ENCODE measurements at places on chromosomes 4 and X.

DNA sequence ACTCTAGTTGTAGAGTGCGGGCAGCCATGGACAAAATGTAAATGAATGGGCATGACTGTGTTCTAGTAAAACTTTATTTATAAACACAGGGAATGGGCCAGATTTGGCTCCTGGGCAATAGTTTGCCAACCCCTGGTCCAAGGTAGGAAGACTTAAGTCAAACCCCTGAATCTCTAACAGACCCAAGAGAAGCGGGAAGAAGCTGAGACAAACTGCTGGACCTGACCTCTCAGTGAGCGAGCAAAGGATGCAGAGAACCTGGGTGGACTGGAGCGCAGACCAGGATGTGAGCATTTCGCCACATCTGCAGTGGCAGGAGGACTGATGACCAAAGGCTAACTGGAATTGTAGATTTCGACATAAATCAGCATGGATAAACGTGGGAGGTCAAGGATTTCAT, 201.6 kb downstream of the STIM2 start:
- DNase-seq, result no peak

- DNase-seq, result no peak
Observed at GRCh38 chr4:71333960-71334359, 4.9 kb upstream of the SLC4A4 start.

DNA sequence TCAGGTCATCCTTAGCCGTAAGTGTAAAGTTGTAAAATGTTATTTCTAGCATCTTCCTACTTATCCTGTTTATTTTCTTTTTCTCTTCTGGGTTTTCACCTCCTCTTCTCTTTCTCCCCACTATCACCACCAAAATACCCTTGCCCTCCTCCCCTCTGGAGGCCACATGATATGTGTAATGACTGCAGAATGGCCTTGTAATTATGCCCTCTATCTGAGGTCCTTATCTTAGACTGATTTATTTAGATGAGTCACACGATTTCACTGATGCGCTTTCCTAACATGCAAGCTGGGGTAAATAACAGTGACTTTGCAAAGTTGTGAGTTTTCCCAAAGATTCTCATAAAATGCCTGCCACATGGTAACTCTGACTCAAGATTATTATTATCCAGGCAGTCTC, 231.8 kb upstream of the GPRIN3 start:
- no peak for DNase-seq

GRCh38 chr4:73527196-73527595, 45.7 kb downstream of the AFM start:
- no peak for DNase-seq

- no peak for DNase-seq
Observed at GRCh38 chrX:44568196-44568595, 25.5 kb upstream of the FUNDC1 start.

- DNase-seq, result no peak
Observed at GRCh38 chr4:186693159-186693815, 30.4 kb downstream of the FAT1 start.

DNA sequence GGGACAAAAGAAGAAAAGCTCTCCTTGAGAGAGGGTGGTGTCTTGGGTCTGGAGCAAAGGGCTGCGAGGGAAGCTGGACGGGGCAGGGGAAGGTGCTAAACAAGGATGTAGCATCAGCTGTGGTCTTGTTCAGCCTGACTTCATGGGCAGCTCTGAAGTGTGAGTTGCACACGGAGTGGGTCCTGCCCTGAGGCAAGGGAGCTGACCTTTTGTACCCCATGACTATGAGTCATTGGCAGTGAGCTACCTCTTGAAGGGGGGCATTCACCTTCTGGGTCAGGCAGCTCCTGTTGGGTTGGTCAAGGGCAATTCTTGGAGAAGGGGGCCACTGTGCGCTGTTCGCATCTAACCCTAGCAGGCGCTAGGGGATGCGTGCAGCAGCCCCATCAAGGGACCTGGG, 151.8 kb downstream of the SMIM20 start:
- no peak for DNase-seq

DNA sequence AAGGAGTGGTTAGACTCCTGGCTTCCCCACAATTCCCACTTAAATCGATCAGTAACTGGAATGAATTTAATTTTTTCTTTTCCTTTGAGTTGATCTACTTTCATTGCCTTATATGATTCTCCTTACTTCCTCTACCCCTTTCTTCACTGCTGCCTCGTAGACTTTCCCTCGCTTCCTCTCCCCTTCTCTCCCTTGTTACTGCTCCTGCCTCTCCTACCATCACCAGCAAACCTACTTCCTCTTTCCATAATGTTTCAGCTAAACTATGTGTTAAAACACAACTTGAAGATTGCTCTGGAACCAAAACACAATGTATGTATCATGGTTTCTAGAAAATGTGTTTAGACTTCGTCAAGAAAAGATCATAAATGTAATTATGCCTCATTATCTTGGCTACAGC, 132.0 kb upstream of the TET2 start:
- no peak for DNase-seq

Data from stimulated activated CD4-positive, alpha-beta T cell treated with anti-CD3 and anti-CD28 coated beads, Interleukin-15, amount 100 ng/mL, for 24 hours (primary cell).